ENCODE measurements at places on chromosomes 5 and 9.

DNA sequence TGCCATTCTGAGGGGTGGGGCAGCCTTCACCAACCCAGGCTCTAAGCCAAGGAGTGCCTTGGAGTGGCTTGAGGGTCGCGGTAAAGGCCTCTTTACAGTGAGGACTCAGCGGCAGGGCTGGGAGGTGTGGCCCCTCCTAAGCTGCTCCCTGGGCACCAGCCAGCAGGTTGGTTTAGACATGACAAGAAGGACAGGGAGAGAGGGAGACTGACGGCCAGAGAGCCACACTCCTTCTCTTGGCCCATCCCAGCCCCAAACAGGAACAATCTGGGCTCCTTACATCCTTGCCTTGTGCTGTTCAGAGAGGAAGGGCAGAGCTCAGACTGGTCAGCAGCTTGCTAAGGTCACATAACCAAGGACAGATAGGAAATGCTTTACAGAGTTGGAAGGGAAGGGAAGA, 94.5 kb downstream of the LMX1B start:
- DNase-seq: no peak

- no peak for DNase-seq
Observed at GRCh38 chr5:43482490-43483297, 971 bp downstream of the TMEM267 start.

- DNase-seq: no peak
Observed at GRCh38 chr5:41610386-41610785, 100.0 kb upstream of the PLCXD3 start.

GRCh38 chr5:141532726-141533125, 43.8 kb downstream of the PCDHGC5 start:
- DNase-seq: no peak

DNA sequence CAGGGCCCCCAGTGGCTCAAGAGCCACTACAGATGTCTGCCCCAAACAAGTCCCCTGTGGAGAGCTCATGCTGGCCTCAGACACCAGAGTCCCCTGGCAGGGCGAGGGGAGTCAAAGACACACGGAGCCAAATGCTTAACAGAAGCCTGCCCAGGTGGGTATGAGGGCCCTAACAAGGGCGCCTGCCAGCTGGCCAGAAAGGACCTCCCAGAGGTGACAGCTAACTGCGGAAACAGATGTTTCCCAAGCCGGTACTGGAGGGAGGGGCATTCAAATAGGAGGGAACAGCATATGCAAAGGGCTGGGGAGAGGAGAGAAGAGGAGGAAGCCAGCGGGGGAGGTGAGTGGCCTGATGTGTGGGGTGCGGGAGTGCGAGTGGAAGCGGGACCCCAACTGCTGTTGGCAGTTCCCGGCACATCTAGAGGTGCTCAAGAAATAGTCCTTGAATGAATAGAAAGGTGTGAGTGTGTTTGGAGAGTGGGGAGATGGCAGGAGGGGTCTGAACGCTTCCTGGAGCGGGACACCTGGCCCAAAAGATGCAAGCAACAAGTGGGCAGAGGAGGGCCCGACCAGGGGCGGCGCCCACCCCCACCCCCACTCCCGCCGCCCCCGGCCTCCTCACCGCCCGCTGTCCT, 824 bp downstream of the MXD3 start:
- DNase-seq: peak; percentile 70

DNA sequence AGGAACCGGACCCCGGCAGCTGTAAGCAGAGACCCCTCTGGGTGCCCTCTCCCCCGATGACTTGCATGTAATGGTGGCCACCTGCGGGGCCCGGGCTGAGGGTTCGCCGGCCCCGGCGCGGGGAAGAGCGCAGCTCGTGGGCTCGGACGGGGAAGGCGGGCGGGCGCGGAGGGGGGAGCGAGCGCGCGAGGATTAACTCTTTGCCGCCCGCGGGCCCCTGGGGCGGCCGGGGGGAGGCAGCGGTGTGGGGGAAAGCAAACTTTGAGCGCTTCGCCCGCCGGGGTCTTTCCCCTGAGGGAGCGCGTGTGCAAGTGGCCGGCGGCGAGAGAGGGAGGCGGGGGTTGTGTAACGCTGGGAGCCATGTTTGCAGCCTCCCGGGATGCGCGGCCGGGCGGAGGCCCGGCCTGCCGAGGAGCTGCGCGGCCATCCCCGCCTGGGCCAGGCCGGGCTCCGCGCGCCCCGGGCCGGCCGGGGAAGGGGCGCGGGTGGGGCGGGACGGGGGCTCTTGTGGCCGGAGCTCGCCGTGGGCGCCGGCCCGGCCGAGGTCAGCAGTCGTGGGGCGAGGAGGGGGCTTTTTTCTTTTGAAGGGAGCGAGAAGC, 547 bp downstream of the ANP32B start:
- peak; percentile 68 for DNase-seq

DNA sequence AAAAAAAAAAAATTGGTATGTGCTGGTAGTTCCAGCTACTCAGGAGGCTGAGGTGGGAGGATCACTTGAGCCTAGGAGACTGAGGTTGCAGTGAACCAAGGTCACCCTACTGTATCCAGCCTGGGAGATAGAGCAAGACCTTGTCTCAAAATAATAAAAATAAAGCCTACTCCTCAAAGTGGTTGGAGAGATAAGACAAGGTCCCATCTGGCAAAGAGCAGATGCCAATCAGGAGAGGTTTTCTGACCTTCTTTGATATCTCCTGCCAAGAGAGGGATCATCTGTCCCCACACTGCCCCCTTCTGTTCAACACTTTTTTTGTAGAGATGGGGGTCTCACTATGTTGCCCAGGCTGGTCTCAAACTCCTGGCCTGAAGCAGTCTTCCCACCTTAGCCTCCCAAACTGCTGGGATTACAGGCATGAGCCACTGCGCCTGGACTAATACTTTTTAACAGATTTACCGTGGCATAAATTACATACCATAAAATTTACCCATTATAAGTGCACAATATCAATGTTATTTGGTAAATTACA, 64.7 kb downstream of the SH3PXD2B start:
- DNase-seq: no peak

- no peak for DNase-seq
Observed at GRCh38 chr5:89372176-89372575, 489.2 kb upstream of the MEF2C start.

DNA sequence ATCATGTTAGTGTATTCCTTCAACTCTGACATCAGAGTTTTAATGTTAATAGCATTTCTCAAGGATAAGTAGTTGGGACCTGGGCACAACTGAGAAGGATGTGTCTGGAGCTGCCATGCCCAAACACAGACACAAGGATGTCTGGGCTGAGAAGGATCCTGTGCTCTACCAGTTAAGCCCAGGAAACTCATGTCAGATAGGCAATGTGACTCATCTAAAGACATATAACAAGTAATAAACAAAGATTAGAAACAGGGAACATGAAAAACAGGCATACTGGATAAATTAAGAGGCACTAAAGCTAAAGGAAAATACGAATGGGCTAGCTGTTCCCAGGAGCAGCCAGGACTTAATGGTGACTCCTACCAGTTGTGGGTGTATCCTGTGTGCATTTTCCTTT, 9.1 kb upstream of the EGFLAM start:
- DNase-seq: no peak

DNA sequence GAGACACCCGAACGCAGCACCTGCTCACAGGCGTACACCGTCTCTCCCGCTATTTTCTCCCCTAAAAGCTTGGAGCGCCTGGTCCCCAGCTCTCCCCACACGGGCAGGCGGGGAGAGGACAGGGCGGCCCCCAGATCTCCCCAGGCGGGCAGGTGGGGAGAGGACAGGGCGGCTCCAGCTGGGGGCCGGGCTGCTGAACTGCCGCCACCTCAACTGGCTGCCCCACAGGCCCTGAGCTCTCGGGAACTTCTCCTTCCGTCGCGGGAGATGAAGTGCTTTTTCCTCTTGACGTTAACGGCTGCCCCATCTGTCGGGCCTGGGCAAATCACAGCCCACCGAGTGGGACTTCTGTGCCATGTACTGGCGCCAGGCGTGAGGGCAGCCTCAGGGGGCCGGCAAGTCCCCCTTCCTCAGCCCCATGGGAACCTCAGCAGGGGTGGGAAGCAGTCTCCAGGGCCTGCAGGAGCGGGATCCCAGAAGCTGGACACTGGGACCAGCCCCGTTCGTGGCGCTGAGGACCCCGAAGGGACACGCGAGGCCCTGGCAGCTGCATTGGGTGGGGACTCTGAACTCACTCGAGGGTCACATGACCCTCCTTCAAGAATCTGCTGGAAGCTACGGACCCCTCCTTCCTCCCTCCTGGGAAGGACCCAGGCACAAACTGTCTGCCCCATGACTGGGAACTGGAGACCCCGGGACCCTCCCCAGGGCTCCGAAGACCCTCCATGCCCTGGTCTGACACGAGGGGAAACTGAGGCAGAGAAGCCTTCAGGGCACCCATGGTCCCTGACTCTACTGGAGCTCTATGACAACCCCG, 5.7 kb upstream of the EGFL7 start:
- no peak for DNase-seq

DNA sequence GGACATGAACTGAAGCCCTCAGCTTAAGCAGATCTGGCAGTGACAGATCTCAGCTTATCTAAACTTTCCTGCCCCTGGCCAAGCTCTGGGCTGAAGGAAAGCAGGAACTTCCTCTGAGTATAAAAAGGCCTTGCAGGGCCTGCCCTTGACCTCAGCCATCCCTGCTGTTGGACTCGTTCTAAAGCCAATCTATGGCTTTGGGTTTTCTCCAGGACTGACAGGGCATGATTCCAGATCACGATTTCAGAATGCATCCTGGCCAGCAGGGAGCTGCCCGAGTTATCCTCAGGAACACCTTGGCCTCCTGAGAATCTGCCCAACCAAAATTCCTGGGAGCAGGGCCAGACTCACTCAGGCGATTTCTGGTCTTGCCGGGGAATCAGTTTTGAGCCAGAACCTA, 502.7 kb downstream of the TLE4 start:
- DNase-seq: no peak

- DNase-seq: no peak
Observed at GRCh38 chr5:10153808-10154537, 95.7 kb downstream of the ATPSCKMT start.

GRCh38 chr5:38531518-38531917, 24.9 kb downstream of the LIFR start:
- no peak for DNase-seq

DNA sequence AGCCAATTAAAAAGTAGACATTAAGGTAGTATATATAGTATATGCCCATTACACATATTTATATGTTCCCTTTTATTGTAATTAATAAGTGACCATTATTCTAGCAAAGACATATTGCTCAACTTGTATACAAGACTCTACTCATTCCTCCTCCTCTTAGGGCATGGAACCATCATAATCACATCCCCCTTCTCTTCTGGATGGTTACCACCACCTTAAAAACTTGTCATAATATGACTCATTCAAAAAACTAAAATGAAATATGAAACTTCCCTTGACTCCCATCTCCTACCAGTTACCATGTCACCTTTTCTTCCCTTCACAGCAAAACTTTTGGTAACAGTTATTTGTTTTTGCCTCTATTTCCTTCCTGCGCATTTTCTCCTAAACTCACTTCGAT, 438.7 kb downstream of the KDM4C start:
- DNase-seq: no peak

DNA sequence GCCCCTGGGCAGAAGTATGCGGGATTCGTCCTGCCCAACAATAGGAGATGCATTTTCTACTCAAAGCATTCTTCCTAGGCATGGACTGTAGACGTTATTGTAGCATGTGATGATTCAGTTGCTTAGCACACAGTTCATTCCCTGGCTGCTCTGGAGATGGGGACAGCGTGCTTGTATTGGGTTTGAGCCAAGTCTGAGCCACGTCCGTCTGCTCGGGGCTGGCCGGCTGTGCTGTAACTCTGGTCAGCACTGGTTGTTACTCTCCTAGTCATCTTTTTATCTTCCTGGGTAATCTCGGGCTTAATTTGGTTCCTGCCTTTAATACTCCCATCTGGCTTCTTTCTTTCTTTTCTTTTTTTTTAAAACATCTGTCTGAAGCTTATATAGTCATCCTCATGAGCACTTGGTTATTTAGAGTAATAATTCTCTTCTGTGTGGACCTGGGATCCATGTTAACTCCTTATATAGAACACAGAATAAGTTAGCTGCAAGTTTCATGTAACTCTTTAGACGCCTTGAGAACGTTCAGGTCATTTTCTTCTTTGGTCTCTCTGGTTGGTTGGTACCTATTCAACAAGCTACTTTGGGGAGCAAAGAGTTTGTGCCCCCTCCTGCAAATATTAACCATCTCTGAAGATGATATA, 118.8 kb upstream of the RPS23 start:
- peak; percentile 47 for DNase-seq

- no peak for DNase-seq
Observed at GRCh38 chr5:8839361-8840055, 706.4 kb downstream of the SEMA5A start.

DNA sequence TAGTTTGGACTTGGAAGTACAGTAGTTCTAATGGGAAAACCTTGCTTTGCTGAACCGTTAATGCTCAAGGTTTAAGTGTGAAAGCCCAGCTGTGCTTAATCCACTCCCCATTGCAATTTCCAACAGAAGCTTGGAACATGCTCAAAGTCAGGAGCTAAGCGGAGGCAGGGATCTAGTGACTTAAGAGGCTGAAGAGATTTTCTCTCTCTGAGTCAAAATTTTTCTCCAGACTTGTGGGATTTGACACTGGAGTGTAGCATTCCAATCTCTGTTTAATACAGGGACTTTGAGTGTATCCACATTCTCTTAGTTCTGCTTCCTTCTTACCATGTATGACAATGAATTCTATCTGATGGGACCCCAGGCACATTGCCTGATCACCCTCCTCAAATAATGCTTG, 471.8 kb downstream of the KIF4B start:
- no peak for DNase-seq

DNA sequence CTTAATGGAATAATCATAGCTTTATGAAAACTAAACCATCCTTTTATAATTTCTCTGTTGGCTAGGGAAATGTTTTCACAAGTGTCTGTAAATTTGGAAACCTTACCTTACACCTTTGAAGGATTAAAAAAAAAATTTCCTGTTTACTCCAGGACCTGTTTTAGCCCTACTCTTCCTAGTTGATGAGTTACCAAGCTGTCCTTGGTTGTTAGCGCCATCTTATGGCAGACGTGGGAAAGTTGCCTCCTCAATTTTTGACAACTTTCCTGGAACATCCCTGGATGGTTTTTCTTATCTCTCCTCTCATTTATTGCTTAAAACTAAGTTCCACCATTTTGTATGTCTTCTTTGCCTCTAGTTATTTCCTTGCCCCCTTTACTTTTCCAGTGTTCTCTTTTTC, 25.7 kb downstream of the ZSWIM6 start:
- no peak for DNase-seq

DNA sequence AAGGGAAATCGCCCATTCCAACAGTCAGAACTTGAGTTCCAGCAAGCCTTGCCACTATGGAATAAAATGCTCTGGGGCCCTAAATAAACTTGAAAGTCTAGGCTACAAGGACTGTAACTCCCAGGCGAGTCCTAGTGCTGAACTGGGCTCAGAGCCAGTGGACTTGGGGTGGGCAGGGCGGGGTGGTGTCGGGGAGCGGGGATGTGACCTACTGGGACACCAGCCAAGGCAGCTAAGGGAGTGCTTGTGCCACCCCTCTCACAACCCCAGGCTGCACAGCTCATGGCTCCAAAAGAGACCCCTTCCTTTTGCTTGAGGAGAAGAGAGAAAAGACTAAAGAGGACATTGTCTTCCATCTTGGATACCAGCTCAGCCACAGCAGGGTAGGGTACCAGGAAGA, 61.5 kb downstream of the MEIKIN start:
- DNase-seq: no peak
